ENCODE measurements at places on chromosomes 7 and 10.

DNA sequence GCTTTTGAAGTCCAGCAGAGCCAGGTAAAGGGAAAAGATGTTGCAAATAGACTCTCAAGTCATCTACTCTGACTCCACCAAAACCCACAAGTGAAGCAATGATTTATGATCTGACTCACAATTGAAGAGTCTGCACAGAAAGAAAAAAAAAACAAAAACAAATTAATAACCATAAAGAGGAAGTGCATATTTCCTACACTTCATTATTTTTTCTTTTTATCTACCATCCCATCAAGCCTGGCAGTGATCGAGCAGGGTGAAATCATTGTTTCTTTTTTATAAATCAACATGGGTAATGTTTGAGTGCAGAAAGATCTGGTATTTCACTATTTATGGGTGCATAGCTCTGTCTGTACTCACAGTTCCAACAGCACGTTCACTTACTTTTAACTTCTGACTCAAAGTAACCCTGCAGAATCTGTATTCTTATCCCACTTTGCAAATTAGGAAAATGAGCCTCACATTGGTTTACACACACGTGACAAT is 829.0 kb downstream of the TNS3 start:
- peak; percentile 86 for DNase-seq

DNA sequence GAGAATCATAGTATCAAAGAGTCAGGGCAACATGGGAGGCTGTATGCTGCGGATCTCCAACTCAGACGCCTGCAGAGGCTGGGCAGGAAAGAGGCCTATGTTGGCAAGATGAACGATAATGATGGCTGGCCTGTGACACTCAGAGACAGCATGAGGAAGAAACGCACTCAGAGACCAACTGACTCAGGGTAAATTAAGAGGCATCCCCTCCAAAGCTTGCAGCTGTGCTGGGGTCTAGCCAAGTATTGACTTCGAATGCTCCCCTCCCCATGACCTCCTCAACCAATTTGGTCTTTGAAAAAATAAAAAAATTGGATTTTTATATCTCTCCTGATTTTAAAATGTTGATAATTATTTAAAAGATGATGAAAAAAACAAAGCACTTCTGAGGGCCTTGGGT is 718.9 kb downstream of the GRID1 start:
- no peak for DNase-seq

DNA sequence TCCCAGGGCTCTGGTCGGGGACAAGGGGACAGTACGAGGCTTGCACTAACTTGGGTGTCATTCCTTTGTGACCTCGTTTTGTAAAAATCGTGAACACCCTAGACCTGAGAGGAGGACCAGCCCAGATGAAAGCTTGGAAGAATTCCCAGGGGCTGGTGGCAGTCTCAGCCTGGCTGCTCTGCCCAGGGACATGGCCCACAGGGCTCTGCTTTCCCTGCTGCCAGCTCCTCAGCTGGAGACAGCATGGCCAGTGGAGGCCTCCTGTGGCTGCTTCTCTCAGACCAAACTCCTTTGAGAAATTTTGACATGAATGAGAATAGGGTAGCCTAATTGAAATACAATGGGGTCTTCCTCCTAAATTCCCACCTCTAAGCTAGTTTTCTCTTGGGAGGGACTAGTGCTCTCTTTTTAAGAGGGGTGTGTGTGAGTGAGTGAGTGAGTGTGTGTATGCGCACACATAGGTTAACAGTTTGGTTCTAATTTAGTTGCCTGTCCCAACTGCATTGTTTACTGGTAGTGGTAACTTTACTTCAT is 140.3 kb upstream of the EFCAB10 start:
- DNase-seq, result no peak

DNA sequence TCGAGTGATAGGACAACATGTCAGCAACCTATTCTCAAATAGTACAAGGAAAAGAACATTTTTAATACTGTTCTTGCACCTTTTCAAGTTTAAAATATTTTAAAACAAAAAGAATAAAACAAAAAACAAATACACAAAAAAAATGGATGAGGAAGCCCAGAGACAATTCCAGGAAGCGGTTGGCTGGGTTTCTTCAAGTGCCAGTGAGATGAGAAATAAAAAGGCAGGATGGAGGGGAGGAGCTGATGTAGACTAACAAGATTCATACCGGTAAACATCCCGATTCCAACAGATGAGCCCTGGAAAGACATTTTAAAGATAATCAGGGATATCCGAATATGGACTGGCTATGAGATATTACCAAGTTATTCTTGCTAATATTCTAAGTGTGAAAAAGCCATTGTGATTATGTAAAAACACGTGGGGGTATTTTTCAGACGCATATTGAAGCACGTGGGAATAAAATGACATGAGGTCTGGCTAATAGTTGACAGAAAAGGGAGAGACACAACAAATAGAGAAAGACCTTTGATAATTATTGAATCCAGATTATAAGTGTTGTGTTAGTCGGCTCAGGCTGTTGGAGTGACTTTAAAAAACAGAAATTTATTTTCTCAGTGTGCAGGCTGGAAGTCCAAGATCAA is 101.3 kb upstream of the LRRC4 start:
- no peak for DNase-seq

DNA sequence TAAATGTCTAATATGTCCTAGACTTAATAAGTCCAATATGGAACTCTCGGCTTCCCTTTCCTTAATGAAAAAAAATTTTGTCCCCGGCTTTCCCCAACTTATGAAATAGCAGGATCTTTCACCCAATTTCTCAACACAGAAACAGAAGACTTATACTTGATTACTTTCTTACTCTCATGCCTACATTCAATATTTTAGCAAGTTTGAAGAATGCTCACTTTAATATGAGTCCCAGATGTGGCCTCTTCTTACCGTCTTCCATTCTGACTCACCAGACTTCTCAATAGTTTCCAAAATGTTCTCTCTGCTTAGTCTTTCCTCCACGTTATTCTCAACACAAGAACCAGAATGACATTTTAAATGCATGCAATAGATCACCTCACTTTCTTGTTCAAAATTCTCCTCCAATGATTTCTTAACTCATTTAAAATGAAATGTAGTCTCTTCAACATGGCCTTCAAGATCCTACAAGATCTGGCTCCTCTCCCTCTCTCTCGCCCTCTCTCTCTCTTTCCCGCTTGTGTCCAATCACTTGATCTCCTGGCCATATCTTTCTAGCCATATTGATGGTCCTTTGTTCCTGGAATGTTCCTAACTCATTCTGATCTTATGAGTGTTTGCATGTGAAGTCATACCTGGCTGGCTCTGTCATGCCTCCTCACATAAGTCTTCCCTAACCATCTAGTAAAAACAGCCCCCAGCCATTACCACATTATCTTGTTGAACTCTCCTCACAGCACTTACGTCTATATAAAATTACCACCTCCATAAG is 119.7 kb upstream of the FAM3C start:
- peak; percentile 70 for DNase-seq

DNA sequence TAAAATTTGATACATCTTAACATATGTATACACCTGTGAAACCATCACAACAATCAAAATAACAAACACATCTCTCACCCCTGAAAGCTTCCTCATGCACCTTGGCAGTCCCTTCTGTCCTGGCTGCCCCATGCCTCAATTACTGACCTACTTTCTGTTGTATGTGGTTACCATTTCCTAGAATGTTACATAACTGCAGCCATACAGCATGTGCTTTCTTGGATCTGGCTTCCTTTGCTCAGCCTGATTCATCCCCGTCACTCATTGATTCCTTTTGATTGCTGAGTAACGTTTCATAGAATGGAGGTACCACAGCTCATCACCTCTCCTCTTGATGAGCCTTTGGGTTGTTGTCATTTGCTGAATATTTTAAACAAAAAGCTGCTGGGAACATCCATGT is 165.3 kb downstream of the CELF2 start:
- no peak for DNase-seq

GRCh38 chr7:1287752-1288201 is 55.1 kb downstream of the UNCX start:
- DNase-seq, result no peak

- DNase-seq, result no peak
Measured at GRCh38 chr7:3408814-3409595, 108.0 kb downstream of the SDK1 start.

DNA sequence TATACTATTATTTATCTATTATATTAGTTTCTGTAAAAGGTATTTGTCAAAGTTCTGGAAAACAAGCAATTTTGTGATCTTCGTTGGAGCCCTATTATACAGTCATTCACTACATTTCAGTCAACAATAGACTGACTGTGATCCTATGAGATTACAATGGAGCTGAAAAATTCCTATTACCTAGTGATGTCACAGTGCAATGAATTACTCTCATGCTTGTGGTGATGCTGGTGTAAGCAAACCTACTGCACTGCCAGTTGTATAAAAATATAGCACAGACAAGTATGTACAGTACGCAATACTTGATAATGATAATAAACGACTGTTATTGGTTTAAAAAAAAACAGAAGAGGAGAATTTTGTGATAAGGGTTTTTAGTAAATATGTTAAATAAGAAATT is 21.4 kb downstream of the OR6V1 start:
- no peak for DNase-seq

DNA sequence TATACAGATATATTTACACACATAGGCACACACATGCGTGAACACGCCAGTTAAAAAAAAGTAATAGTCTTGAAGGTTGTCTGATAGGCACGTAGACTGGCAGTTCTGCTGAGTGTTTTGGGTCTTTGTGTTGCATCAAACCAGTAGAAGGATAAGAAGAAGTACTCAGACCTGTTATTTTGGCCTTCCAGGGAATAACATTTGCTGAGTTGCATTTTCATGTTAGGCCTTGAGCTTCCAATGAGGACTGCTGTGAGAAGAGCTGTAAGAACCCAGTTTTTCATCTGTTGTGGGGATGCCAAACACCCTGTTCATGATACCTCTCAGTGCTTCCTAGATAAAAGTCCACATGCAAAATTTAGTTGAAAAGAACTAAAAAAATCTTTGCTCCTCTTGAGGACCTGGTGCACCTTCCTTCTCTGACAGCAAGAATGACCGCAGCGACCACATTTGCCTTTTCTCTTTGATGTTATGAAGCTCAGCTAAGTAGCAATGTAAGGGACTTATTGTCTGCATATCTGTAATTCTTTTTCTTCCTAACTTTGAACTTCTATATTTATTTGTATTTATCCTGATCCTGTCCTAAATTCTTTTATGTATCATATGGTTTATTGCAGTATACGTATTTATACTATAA is 27.2 kb downstream of the HIPK2 start:
- no peak for DNase-seq

DNA sequence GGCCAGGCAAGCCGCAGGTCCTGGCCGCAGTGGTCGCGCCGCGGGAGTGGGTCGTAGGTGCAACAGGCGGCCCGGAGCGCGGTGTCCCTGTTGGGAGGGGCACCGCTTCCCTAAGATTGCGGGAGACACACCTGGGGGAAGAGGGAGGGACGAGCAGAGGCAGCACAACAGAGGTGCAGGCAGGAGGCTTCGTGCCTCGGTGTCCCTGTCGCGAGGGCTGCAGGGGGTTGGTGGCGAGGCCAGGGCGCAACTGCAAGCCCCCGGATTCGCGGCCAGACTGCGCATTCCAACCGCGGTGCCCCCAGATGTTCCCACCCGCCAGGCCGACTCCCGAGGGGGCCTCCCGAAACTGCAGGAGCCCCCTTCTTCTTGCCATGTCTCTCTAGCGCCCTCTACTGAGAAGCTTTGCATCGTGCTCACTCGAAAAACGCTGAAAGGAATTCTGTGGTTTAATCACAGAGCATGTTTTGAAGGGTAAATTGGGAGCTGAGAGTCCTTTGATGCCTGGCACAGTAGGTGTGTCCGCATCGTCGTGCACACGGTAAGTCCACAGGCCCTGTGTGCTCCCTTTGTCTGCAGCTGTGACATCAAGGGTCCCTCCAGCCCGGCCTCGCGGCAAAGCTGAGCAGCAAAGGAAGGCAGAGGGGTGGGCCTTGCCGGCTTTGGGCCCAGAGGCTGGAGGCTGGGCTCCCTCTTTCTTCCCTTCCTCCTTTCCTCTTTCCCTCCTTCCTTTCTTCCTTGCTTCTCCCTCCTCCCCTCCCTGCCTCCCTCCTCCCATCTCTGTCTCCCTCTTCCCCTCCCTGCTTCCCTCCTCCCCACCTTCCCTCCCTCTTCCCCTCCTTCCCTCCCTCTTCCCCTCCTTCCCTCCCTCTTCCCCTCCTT is 6.2 kb upstream of the MBL2 start:
- peak; percentile 47 for DNase-seq

GRCh38 chr10:102678842-102679289 is 34.6 kb downstream of the TRIM8 start:
- DNase-seq, result peak; percentile 58

DNA sequence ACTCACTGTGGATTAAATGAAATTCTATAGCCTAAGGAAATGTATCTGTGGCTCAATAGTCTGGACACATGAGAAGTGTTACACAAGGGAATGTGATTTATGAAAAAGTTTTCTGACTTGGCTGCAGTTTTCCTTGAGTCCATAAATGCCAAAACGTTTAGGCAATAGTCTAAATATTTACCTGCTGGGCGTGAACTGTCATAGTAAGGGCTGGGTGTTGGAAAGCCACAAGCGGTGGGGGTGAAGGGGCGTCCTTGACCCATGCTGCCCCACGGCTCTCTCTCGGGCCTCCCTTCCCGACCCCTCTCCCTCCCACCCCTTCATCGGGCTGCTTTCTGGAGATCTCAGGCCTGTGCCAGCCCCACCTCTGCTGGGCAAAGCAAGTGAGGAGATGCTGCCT is 223.7 kb downstream of the BUB3 start:
- DNase-seq, result peak; percentile 21

GRCh38 chr10:114397651-114398145 is 6.6 kb downstream of the AFAP1L2 start:
- DNase-seq, result no peak

- DNase-seq, result no peak
Measured at GRCh38 chr7:47747160-47747559, 165.2 kb upstream of the TNS3 start.

- DNase-seq, result no peak
Measured at GRCh38 chr10:59719374-59719773, 9.7 kb upstream of the SLC16A9 start.

- no peak for DNase-seq
Measured at GRCh38 chr10:113720386-113720785, 31.1 kb upstream of the PLEKHS1 start.

DNA sequence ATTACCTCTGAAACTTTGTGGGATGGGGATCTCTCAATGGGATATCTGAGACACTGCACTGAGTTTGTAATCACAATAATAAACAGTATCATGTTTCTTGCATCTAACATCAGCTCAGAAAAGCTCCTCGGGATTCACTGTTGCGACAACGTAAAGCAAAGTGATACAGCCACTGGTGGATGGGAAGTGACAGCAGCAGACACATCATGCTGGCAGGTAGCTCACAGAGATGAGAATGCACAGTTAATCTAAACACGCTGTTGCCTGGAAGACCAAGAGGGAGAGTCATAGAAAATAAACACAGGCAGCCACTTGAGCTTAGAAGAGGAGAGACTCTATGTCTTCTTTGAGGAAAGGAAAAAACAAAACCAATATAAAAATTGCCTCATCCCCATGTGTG is 513.8 kb downstream of the MAGI2 start:
- no peak for DNase-seq

- no peak for DNase-seq
Measured at GRCh38 chr10:23505797-23506465, 67.1 kb downstream of the OTUD1 start.

GRCh38 chr10:117204316-117204715 is 7.0 kb downstream of the KCNK18 start:
- no peak for DNase-seq
